H9 (cell line): ENCODE measurements at places on chromosomes 2 and 18. TPM values are rescaled to one million over a fixed set of nuclear protein-coding genes. Genes with fewer than 3 reads are reported as not detected.

The TCF4 gene
- 85.8 and 99.4 TPM in 2 replicates for total RNA-seq

The BOD1L2 gene
- not detected in 2 replicates for total RNA-seq

DNA sequence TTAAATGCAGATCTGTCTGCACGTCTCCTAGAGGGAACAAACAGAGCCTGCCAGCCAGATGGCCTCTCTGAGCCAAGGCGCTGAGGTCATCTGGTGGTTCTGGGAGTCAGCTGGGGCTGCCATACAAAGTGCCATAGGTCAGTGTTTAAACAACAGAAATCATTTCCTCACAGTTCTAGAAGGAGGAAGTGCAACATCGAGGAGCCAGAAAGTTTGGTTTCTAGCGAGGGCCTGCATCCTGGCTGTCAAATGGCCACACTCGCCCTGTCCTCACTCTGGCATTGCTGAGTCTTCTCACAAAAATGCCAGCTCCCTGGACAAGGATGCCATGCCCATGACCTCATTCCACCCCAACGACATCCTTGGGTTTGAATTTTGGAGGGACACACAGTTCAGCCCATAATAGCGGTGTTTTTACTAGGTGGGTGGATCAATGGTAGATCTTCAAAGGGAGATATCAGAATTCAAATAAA lies 59.6 kb downstream of the MYT1L start:
- no peaks in the 10 kb centered on the region for H3K4me1 ChIP-seq
- H3K4me3 ChIP-seq, result no peak overlapping the region
- H3K36me3 ChIP-seq, result no peaks in the 10 kb centered on the region

GRCh38 chr2:227889336-227889735 lies 17.9 kb downstream of the DAW1 start:
- H3K4me1 ChIP-seq, result no peaks in the 10 kb centered on the region
- no peak for DNase-seq
- no peak overlapping the region for H3K27ac ChIP-seq
- no peak overlapping the region for H3K4me3 ChIP-seq
- no peaks in the 10 kb centered on the region for H3K36me3 ChIP-seq

DNA sequence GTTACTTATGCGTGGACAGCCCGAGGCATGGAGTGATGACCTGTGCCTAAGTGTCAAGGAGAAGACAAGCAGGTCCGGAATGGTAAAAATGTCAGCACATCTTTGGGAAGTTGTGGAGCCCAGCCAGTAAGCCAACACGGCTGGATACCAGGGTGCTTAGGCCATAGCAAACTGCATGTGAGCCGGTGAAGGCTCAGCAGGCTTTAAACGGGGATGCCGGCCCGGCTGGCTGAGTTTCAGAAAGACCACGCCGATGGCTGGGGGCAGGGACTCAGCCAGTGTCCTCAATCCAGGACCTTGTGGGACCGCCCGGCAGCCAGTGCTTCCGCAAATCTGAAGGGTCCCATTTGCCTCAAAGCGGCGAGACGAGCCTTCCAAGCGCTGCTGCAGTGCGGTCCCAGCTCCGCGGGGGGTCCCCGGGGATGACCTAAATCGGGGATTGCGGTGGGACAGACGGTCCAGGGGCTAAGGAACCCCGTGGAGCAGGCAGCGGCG lies 946 bp upstream of the AGAP1 start:
- DNase-seq, result peak; percentile 65
- no peaks in the 10 kb centered on the region for H3K27me3 ChIP-seq
- H3K36me3 ChIP-seq, result peaks cover 4% of the 10 kb centered on the region; the same call in 1 of the 2 replicates
- H3K27ac ChIP-seq, result no peak overlapping the region
- H3K4me3 ChIP-seq, result peak overlapping the region; percentile 90
- no peaks in the 10 kb centered on the region; the same call in 1 of the 2 replicates for H3K4me1 ChIP-seq
